ENCODE measurements at places on chromosomes 1 and 21.

DNA sequence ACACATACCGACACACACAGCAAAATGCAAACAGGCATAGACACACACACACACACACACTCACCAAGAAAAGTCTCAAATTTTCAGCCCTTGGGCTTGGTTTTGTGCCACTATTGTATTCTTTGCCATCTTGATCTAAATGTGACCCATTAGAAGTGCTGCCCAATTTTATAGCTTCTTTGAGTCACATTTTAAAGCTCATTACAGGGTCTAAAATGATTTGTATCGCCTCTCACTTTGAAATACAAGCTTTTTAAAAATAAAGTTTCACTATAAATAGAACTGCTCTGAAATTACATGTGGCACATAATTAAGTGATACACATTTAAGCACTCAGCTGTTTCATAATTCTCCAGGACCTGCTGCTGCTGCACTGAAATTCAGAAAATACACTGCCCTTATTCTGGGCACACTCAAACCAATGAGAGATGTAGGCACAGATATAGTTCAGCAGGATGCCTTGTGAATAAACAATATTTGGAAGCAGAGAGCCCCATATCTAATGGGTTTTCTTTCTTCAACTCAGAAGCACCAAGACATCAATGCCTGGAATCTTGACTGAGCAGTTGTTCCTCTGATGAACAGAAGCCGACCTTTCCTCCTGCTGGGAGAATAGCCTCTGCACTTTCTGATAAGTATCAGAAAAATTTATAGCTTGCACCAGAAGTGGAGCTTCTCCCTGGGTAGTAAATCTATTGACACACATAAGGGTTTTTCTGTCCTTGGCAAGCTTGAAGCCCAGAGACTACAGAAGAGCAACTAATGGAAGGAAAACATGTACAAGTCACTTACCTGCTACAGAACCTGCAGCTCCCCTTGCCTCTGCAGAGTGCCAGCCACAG is 37.0 kb upstream of the PLPPR4 start:
- DNase-seq, result no peak

- DNase-seq, result no peak
Observed at GRCh38 chr1:3516911-3517675, 62.6 kb downstream of the ARHGEF16 start.

DNA sequence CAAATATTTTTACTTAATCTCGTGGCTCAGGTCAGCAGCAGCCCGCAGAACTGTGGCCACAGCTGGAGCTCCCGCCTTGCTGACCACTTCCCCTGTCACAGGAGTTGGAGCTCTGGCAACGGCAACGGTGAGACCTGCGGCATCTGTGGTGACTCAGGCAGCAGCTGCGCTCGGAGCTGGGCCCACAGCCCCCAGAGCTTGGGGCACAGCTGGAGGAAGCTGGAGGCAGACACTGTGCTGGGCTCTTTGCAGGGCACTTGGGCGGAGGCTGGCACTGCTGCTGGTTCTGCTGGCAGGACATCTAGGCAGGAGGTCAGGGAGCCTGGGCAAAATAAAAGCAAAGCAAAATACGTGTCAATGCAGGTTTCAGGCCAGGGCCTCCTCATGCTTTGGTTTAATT is at the start of gene LCE3A:
Gene LCE3A, minus strand, starts transcription at position 301 of the 400 bp plus-strand sequence. Its CDS starts 0 bp downstream, at position 301.
- no peak for DNase-seq

GRCh38 chr21:33268737-33269441 is 2.7 kb downstream of the IL10RB start:
- peak; percentile 73 for DNase-seq

DNA sequence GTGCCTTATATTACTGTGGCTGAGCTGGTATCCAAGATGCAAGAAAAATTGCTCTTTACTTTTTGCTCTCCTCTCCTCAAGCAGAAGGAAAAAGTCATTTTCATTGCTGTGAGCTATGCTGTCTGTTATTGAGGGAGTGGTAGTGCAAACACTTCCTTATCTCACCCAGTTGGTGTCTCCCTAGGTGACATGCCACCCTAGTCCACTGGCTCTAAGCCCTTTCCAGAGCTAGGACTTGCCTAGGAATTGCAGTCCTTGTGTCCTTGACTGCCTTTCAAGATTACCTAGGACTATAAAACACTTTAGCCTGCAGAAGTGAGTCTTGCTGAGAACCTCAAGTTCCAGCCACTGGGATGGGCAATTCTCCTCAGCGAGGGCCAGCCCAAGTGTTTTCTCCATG is 458.3 kb downstream of the MRPL39 start:
- DNase-seq, result no peak

GRCh38 chr21:40152476-40152875 is 285.2 kb downstream of the PCP4 start:
- no peak for DNase-seq

DNA sequence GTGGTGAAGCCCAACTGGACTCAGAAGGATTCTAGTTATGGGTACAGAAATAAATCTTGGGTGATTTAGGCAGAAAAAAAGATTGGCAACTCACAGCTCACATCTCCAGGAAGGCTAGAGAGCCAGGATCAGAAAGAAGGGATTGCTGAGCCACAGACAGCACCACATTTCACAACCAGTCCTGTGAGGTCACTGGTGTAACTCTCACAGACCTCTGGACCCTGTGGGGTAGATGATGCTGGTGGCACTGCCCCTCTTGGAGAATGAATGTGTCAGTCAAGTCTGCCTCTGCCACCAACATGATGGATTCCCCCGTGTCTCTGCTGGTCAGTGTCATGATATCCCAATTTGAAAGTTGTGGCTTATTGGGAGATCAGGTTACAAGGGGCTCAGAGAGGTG is 70.9 kb upstream of the HMCN1 start:
- no peak for DNase-seq

DNA sequence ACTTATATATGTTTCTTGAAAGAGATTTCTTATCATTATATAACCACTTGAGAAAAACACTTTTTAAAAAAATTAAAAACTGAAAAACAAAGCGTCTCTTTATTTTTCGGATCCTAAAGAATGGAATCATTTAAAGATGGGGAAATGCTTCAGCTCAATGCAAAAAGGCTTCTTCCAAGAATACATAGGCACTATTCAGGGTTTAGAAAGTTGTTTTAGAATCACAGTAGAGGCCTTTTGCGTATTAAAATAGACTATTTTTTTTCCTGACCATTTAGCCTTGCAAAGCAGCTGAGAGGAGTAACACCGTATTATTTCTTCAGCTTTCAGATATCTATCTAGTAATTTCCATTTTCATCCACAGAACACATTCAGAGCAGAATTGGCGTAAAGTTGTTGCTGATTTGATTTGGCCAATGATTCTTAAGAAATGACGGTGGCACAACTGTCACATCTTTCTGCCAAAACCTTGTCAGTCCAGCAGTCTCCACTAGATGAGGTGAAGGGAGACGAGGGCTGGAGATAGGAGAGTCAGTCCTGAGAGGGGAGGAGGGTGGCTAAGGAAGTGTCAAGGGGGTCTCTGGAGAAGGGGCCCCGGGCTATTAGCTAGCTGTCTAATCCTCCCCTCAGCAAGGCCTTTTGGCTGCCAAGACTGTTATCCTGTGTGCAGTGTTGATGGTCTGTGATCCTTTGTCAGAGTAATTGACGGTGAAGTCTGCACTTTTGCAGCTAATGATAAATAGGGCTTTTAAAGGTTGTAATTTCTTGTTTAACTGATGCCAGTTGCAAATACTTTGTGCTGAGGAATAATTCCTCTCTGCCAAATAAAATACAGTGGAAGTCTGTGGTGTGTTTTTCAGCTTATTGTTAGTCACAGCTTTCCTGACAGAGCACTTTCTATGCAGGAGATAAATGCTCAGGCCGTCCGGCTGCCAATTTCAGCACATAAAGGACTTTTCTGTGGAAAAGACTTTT is 34.7 kb downstream of the PRRX1 start:
- no peak for DNase-seq

DNA sequence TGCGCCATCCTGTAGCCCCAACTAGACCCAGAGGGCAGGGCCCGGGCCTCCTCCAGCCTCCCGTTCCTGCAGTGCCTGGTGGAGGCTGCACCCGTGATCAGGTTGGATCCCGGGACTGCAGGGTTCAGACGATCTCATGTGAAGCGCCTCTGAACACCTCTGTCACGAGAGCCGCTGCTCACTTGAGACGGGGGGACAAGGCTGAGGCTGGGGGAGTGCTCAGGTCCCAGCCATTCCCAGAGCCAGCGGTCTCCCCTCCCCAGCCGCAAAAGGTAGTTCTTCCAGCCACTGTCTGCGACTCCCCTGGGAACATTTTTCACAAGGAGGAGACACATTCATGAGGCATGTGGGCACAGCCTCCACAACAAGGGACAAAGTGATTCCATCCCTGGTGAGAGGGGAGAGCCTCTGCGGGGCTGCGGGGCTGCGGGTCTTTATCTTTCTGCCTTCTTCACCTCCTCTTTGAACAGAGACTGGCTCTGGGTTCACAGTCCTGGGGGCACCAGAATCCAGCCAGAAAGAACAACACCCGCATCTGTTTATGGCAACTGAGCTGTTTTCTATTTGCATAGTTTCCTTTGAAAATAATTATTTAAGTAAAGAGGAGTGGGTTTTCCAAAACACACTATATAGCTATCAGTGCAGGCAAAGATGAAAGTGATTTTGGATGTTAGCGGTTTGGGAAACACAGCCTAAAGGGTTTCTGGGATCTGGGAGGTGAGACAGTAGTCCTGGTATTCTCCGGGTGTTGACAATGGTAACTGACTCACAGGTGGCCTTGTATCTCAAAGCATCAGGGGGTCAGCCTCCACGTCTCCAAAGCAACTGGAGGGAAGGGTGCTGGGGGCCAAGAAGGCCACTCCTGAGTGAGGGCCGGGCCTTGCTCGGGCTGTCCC is 13.0 kb upstream of the LDLRAP1 start:
- no peak for DNase-seq

- no peak for DNase-seq
Observed at GRCh38 chr21:42276076-42276475, 39.1 kb downstream of the TFF3 start.

GRCh38 chr1:170808216-170808885 is 127.0 kb upstream of the MROH9 start:
- no peak for DNase-seq

GRCh38 chr1:64527165-64527564 is 57.2 kb downstream of the CACHD1 start:
- DNase-seq, result no peak

DNA sequence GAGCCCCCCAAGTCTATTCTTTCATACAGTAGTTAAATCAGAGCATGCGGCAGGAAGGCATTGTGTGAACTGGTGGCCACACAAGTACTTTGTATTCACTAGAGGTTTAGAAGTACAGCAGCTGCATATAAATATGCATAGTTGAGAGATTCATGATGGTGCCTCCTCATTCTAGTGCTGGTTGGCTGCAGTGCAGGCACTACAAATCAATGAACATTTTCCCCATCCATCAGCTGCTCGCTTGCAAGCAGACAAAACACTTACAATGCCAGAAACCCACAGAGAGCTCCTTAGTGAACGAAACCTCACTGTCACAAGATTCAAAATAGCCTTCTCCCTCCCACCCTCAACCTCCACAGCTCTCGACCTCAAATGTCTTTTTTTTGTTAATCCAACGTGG is 726.2 kb downstream of the USP25 start:
- no peak for DNase-seq

DNA sequence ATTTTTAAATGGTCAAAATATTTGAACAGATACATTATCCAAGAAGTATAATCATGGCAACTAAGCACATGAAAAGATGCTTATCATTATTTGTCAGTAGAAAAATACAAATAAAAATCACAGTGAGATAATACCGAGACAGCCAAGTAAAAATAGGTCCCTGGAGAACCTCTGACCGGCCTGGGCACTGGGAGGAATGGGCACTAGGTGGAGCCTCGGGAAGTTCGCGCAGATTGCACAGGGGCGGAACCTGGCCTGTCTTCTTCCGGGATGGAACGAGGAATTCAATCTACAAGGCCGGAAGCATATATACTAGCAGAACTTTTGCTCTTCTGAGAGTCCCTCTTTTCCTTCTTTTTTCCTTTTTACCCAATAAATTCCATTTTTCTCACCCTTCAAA is 148.5 kb upstream of the CHRM3 start:
- DNase-seq, result no peak

DNA sequence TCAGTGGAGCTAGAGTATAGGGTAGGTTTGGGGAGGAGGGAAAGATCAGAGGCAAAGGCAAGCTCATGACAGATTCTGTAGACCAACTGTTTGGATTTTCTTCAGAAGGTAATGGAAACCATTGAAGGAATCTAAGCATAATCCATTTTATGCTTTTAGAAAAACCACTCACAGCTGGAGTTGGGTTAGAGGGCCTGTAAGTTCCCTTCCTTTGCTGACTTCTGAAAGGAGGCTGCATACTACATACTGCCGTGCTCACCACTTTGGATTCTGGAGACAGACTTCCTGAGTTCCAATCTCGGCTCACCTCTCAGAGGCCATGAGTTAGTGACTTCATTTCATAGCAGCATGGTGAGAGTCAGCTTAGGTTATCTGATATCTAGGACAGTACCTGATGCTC is 6.4 kb upstream of the SYT2 start:
- DNase-seq, result no peak

DNA sequence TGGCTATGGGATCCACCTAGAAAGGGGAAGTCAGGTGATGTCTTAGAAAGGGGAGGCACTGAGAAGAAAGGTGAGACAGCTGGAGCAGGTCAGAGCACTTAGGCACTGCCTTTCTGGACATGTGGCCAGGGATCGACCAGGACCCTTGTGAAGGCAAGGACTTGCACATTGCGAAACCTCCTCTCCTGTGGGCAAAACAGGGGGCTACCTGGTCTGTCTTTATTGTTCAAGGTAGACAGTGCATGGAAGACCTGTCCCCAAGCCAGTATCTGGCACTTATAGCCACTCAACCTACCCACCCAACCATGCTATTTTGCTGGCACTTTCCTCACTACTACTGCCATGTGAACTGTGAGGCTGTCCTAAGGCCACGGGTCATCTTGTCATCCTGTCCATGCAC is 67.2 kb downstream of the NAV1 start:
- DNase-seq, result no peak

- no peak for DNase-seq
Observed at GRCh38 chr1:160862203-160863060, at the start of gene CD244. CD244 (minus strand) TSS chr1:160862887; CDS start chr1:160862677, 210 bp downstream.

- no peak for DNase-seq
Observed at GRCh38 chr1:155977690-155978324, 540 bp downstream of the ARHGEF2 start.
